Ascending aorta (tissue), 2 donors: ENCODE measurements at places on chromosomes 5 and 9.
A peak's percentile ranks its signal among the peaks of the same experiment; 100 is the strongest.

GRCh38 chr9:106622164-106622487 is 240.8 kb upstream of the ZNF462 start:
- no peak overlapping the region for H3K4me3 ChIP-seq
- no peaks in the 10 kb centered on the region for H3K36me3 ChIP-seq
- H3K27me3 ChIP-seq = no peaks in the 10 kb centered on the region
- H3K4me1 ChIP-seq = no peaks in the 10 kb centered on the region
- no peak overlapping the region for H3K27ac ChIP-seq

DNA sequence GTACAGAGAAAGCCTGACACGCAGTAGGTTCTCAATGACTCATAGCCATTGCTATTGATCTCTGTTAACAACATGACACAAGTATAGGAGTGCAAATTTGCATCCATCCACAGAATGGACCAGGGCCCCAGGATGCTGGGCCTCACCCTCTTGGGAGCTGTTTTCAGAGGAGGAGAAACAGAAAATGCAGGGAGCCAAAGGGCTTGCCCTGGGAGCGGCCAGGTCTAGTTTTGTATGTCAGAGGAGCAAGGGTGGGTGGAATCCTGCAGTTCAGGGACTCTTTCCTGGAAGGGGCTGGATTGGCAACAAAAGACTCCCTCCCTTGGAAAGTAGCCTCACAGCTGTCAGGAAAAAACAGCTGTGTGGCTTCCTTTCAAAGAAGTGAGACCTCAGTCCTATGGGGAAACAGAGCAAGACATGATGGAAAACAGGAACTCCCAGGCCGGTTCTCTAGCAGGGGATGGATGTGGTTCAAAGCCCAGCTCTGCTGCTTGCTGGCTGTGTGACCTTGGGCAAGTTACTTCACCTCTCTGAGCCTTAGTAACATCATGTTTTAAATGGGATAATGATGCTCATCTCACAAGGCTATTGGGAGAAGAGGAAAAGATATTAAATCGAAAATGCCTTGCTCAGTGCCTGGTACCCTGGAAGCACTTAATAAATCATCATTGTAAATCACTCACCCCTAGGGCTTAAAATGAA is 50.5 kb upstream of the SH3PXD2B start:
- no peak for DNase-seq
- H3K4me1 ChIP-seq = no peaks in the 10 kb centered on the region
- H3K4me3 ChIP-seq = no peak overlapping the region
- H3K27ac ChIP-seq = no peak overlapping the region
- no peaks in the 10 kb centered on the region for H3K27me3 ChIP-seq

DNA sequence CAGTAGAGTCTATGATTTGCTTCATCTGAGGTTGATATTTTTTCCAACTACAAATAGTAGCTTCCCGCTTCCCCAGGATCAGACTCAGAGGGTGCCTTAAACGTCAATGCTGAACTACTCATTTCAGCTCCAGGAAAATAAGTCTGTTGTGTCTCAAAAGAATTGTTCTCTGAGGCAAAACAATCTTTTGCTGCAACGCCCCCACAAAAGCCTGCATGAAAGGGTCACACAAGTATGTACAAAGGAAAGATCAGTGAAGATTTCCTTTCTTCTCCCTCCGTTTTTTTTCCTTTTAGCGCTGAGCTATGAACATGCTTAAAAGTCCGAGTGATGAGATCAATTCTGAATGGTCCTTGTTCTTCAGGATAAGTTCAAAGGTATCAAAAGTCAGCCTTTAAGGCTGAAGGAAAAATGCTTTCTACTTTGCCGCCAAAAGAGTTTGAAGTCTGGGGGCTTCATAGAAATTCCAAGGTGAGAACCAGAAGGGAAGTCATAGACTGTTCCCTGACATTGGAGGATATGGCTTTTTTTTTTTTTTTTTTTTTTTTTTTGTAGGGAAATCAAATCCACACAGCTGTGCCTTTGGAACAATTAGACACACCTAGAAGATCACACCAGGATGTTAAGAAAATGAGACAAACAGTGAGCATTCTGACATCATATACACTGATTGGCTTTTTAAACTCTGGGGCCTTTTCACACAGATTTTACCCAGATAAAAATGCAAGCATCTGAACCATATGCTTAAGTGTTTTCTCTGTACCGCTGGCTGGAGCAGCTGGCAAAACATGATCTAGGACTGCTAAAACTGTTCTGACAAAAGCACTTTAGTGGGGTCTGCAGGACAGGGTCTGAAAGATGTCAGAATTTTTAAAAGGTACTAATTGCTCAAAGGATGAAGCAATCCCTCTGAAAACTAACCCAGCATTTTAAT is 329.3 kb downstream of the ENC1 start:
- no peaks in the 10 kb centered on the region for H3K27me3 ChIP-seq
- peaks cover 6% of the 10 kb centered on the region for H3K4me1 ChIP-seq
- no peaks in the 10 kb centered on the region for H3K36me3 ChIP-seq
- no peak overlapping the region for H3K4me3 ChIP-seq
- H3K27ac ChIP-seq = no peak overlapping the region

DNA sequence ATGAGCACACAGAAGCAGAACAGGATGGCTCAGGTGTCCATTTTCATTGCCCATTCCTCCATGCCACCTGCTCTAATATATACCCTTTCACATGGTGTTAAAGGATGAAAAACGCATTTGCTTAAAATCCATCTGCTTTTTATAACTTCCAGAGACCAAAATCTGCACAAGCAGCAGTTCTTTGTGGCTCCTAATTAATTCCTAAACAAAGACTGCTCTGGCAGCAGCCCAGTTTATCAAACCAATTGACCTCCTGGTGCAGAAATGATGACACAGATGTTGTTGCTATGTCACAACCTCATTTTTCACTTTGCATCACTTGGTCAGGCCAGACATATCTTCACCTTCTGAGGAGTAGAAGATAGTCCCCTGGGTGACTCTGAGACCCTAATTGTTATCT is 141.2 kb downstream of the ASTN2 start:
- H3K27ac ChIP-seq = no peak overlapping the region
- no peak for DNase-seq
- no peak overlapping the region for H3K4me3 ChIP-seq
- no peaks in the 10 kb centered on the region for H3K36me3 ChIP-seq
- H3K4me1 ChIP-seq = no peaks in the 10 kb centered on the region

DNA sequence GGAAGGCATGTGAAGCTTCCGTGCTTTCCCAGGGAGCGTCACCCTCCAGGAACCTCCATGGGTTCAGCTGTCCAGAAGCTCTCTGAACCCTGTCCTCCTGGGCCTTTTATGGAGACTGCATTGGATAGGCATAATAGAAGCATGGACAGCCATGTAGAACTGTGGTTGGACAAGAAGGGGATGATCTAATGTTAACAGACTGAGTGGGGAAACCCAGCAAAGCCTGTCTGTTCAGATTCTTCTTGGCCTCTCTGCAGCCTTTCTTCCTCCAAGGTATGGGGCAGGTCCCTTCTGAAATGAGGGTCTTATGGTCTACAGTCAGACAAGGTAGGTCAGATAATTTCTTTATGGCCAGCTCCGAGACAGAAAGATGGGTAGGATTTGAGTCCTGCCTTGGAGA is 59.1 kb upstream of the CTNNA1 start:
- no peak overlapping the region for H3K27ac ChIP-seq
- H3K4me3 ChIP-seq = no peak overlapping the region
- H3K27me3 ChIP-seq = no peaks in the 10 kb centered on the region
- DNase-seq = no peak

- H3K27ac ChIP-seq = no peak overlapping the region
- no peaks in the 10 kb centered on the region for H3K4me1 ChIP-seq
- H3K36me3 ChIP-seq = no peaks in the 10 kb centered on the region
- no peaks in the 10 kb centered on the region for H3K27me3 ChIP-seq
Measured at GRCh38 chr5:32030686-32031085, 143.4 kb downstream of the GOLPH3 start.

DNA sequence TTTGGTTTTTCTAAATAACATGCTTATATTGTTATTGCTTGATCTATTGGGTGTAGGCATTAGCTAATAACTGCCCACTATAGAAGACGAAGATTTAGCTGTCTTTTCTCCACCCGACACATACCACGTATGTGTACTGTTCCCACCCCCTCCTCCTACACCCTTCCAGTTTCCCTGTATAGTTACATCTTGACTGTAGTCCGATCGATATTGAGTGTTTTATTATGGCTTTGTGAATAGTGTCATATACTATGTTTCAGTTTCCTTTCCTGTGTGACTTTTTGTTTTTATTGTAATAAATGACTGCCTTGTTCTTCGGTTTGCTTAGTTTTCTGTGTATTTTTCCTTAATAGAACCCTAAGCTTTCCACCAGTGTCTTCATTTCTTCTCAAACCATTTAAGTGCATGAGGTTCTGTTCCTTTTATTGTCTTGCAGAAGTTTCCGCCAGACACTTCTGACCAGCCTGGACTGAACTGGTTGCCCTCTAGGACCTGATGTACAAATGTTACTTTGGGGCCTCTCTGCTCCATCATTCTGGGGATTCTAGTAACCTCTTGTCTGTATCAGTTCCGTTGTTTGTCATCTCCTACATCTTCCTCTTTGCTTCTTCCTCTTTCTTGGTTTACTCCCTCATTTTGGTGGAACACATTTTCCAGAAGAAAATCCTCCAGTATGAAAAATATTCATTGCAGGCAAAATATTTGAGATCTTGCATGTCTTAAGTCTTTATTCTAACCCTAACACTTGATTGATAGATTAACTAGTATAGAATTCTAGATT is 61.8 kb downstream of the PRKACG start:
- H3K27me3 ChIP-seq = no peaks in the 10 kb centered on the region
- no peak for DNase-seq
- H3K4me3 ChIP-seq = no peak overlapping the region
- H3K27ac ChIP-seq = no peak overlapping the region

DNA sequence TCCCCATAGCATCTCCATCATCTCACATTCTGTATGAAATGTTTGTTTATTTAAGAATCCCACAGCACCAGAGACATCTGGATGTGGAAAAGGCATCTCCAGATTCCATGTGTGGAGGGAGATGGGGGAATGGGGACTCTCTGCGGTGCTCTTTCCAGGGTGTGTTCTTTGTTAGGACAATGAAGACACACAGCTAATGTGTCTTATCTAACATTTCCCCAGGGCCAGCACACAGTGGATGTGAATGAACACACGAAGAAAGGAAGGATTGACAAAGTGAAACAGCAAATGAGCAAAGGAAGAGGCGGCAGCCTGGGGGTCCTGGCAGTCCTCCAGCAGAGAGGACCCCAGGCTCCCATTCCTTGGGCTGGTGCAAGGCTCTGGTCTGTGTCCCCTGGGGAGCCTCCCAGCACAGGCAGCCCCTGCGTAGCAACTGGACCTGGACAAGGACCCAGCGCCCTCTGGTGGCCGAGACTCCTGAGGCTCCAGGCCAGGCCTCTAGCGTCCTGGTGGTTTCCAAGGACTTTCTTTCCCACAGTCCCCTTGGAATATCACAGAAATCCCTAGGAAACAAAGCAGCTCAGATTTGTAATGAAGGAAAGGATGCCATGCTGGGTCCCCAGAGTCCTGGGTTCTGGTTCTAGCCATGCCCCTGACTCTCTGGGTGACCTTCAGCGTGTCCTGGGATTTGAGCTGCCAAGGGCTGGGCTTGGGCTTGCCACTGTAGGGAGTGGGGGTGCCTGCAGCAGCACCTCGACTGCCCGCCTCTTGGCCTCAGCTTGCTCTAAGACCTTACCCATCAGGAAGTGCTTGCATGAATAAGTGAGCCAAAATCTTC is 3.5 kb upstream of the PDLIM7 start:
- no peaks in the 10 kb centered on the region for H3K27me3 ChIP-seq
- DNase-seq = peak; percentile 95
- H3K4me1 ChIP-seq = peaks cover 10% of the 10 kb centered on the region
- no peak overlapping the region for H3K4me3 ChIP-seq

- H3K36me3 ChIP-seq = no peaks in the 10 kb centered on the region
- H3K27ac ChIP-seq = no peak overlapping the region
- DNase-seq = no peak
- H3K4me1 ChIP-seq = no peaks in the 10 kb centered on the region
- H3K27me3 ChIP-seq = no peaks in the 10 kb centered on the region
Measured at GRCh38 chr9:130522233-130522808, 57.1 kb upstream of the FUBP3 start.

DNA sequence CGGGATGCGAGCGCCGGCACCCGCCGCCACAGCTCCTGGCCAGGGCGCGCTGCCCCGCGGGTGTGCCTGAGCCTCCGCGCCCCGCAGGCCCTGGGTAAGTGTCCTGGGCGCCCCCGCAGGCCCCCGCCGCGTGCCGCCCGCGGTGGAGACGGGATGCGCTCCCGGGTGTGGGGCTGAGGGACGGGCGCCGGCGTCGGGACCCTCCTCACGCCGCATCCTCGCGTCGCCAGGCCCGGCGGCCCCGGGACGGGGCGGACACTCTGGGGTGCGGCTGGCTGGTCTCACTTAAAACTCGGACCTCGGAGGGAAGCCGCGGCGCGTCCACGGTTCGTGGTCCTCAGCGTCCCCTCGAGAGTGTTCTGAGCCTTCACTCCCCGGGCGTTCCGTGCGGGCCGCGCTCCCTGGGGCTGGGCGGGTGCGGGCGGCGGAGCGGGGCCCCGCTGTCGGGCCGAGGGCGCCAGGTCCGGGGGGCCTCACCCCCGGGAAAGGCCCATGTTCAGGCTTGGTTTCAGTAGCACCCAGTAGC is 275 bp downstream of the AHRR start:
- H3K4me3 ChIP-seq = peak overlapping the region; percentile 59
- peaks cover 9% of the 10 kb centered on the region for H3K27me3 ChIP-seq
- H3K36me3 ChIP-seq = no peaks in the 10 kb centered on the region
- no peak for DNase-seq

DNA sequence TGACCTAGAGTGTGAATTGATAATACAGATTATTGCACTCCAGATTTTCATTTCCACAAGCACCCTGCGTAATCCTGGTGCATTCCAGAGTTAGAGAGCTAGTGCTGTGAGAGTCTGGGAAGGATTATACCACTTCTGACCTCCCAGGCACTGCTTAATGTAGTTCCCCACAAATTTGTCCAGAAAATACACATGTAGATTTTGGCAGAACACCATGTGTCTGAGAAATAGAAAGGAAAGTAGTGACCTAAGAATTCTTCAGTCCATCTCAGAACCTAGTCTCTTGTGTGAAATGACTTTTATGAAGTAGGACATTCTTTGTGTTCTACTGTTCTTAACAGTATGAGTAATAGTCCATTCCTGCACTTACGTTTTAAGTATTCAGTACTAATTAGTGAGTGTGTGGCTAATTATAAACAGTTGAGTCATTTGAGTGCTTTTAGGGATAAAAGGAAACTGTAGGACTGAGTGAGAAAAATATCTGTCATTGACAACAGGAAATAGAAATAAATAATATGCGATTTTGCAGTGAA is 27.8 kb upstream of the PTPDC1 start:
- H3K27me3 ChIP-seq = no peaks in the 10 kb centered on the region
- H3K36me3 ChIP-seq = no peaks in the 10 kb centered on the region
- no peak for DNase-seq
- H3K27ac ChIP-seq = peak overlapping the region; percentile 59

GRCh38 chr5:171390883-171391677 is 3.4 kb downstream of the NPM1 start:
- no peaks in the 10 kb centered on the region for H3K4me1 ChIP-seq
- no peak for DNase-seq
- H3K27me3 ChIP-seq = no peaks in the 10 kb centered on the region
- H3K36me3 ChIP-seq = peaks cover 50% of the 10 kb centered on the region
- H3K27ac ChIP-seq = no peak overlapping the region
- no peak overlapping the region for H3K4me3 ChIP-seq

- no peaks in the 10 kb centered on the region for H3K27me3 ChIP-seq
- DNase-seq = peak; percentile 50
- no peak overlapping the region for H3K4me3 ChIP-seq
- peaks cover 25% of the 10 kb centered on the region for H3K36me3 ChIP-seq
- peak overlapping the region; percentile 72 for H3K27ac ChIP-seq
Measured at GRCh38 chr5:151659001-151659754, 27.5 kb downstream of the SPARC start.
